ENCODE measurements at places on chromosomes 3 and 15.

DNA sequence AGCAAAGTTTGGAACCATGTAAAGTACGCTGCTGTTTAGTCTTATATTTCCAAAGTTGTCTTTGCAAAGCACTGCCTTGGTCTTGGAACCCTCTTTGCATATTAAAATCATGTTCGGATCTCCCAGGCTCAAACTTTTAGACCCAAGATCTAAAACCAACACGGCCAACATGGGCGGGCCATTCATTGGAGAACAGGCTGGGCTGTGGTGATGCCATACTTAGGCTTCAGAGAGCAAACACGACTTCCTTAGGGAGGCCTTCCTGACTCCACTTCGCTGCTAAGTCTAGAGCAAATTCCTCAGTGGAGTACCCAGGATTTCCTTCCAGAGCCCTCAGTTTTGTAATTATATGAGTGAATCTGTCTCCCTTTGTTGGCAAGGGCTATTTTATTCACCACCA is 3.5 kb downstream of the MAN2C1 start:
- no peak for DNase-seq

DNA sequence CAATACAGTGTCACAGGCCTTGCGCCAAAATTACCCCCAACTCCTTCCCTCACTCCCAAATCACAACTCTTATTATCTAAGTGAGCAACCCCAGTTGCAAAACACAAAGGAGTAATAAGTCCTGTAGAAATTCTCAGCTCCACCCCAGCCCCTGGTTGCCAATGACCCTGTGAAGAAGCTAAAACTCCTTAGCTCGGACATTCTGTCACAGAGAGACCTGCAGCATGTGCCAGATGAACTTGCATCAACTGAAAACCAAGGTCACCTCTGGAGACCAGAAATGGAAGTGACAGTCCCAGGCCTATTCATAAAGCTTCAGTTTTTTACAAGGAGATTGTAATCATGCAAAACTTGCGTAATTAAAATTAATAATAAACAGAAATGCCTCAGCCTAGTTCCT is 55.2 kb downstream of the RBPMS2 start:
- no peak for DNase-seq

DNA sequence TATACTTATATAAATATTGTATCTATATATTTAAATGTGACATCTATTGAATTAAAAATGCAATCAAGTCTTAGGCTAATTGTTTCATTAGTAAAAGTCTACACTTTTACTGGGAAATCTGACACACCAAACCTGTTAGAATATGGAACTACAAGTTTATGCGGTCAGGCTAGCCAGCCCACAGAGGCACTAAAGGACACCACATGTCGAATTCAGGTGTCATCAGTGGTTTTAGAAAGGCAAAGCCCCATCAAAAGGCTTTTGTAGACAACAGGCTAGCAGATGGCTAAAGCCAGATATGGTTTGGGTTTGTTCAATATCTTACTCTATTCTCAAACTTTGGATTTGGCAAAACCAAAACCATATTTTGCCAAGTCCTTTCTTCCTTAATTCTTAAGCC is 411.0 kb downstream of the MECOM start:
- no peak for DNase-seq

GRCh38 chr3:115139072-115139471 is 8.0 kb downstream of the ZBTB20 start:
- no peak for DNase-seq

DNA sequence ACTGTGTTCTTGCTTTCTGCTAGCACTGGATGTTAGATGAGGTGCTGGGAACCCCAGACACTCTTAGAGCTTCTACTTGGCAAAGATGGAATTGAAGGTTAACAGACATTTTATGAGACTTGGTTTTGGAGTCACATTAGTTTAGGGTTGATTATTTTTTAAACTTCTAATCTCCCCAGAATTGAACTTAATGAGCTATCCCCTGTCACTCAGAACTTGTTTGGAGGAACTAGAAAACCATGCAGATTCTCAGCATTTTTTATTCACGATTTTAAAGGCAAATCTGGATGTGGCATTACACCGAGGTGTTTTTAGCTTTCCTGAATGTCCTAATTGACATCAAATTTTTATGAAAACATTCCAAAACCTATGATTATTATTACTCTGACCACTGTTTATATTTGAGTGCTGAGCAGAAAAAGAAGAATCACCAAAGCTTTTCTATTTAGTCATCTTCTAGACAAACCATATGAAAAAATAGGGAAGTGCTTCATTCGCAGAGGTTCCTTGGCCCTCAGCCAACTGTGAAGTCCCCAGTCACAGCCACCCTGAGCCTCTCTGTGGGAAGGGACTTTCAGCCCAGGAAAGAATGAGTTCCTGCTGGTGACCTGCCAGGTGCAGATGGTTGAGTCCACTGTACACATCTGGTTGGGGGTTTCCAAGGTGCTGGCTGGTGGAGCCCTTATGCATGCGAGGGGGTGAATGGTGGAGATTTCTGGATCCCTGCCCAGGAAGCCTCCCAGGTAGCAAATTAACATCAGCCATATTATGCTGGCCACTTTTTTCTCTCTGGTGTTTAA is 196.0 kb upstream of the TOPAZ1 start:
- DNase-seq, result peak; percentile 38

DNA sequence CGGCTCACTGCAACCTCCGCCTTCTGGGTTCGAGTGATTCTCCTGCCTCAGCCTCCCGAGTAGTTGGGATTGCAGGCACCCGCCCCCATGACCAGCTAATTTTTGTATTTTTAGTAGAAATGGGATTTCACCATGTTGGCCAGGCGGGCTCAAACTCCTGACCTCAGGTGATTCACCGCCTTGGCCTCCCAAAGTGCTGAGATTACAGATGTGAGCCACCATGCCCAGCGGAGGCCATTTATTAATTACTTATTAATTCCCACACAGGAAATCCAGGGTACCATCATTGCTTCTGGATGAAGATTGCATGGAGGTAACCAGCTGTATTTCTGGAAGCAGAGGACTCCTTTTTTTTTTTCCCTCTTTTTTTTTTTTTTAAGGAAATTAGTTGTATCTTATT is 37.8 kb downstream of the MAP4 start:
- no peak for DNase-seq

- no peak for DNase-seq
Observed at GRCh38 chr15:92907229-92907628, 7.1 kb downstream of the CHD2 start.

DNA sequence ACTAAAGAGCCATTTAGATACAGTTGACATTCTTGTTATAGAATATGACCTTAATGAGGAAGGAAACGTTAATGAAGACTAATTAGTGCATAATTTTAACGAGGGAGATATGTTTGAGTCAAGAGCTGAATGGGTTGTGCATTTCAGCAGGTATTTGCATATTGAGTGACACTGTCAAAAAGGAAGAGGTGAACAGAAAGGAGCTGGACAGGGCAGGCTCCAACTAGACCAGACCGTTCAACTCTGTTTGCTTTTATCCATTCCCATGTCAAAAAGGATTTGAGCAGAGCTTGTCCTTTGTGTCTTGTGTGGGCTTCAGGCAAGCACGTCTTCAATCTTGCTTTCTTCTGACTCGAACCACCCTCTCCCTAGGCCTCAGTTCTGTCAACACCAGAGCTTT is 40.7 kb downstream of the B3GALNT1 start:
- DNase-seq, result no peak

DNA sequence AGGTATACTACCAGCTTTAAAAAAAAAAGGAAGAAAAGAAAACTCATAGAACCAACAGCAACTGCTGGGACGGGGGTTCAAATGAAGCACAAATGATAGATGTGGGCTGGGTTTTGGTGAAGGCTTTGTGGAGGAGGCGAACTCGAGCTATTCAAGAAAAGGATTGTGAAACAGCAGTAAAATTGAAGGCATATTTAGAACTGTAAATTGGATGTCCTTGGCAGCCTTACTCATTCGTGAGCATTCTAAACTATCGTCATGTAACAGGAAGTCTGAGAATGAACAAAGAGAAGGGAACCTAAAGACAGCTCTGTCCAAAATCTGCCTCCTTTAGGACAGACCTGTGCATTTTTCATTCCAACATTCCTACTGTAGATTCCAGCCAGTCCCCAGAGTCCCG is 97.8 kb downstream of the LARS2 start:
- DNase-seq, result peak; percentile 77

DNA sequence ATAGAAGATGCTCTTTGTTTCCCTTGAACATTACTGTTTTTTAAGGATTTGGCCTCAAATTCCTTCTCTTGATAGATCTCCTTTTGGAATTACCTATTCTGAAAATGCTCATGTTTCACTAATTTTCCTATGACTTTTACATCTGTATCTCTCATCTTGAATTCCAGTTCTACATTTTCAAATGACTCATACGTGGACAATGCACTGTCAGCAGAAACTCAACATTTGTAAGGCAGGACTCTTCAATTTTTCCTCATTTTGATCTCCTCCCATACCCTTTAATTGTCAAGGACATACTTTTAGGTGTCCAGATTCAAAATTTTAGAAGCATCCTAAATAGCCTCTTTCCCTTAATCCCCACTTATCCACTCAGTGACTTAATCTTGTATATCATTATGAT is 341.0 kb upstream of the RASGRP1 start:
- peak; percentile 52 for DNase-seq

DNA sequence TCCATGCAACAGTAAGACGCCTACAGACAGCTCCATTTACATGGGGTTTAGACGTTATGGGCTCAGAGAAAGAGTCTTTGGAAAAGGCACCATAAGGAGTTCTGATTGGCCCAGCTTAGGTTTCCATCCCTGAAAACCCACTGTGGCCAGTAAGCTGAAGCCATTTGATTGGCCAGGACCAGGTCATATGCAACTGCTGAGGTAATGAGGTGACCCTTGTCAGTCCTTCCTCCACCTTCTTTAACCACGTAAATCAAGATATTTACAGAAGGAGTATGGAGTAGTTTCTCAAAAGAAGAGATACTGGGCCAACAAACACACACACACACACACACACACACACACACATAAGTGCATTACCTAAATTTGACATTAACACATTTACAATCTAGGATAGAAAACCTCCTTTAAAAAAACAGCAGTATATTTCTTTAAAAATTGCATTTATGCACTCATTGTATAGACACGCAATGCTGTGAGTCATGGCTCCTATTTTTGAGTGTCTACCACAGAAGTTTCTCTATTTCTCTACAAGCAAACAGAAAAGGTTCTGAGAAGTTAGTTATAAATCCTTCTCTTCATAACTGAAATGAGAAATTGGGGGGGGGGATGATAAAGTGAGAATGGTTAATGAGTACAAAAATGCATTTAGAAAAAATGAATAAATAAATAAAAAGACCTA is 16.3 kb upstream of the MB21D2 start:
- DNase-seq, result no peak

- no peak for DNase-seq
Observed at GRCh38 chr3:156332304-156332703, 211.9 kb downstream of the KCNAB1 start.

DNA sequence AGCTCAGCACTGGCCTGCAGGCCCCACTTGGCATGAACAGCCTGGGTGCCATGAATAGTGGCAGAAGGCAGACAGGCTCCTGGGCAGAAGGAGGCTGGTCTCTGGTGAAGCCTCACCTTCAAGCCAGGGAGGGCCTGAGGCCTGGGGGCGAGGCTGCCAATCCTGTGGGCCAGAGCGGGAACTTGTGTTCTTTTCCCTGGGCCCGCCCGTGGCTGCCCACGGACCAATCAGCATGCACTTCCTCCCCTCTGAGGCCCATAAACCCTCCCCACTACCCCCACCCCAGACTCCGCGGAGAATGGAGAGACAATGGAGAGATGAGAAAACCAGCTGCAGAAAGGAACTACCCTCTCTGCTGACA is 283.8 kb upstream of the ROBO1 start:
- no peak for DNase-seq

GRCh38 chr3:81375921-81376320 is 385.5 kb downstream of the GBE1 start:
- DNase-seq, result no peak

All from cardiac fibroblast (primary cell).